ENCODE measurements at places on chromosomes 6 and 20.

GRCh38 chr6:162140251-162140852 lies 587.2 kb downstream of the PRKN start:
- DNase-seq = no peak

GRCh38 chr6:63839485-63839884 lies 203.9 kb downstream of the PHF3 start:
- DNase-seq = no peak

GRCh38 chr6:139647016-139647415 lies 272.6 kb upstream of the CITED2 start:
- DNase-seq = no peak

DNA sequence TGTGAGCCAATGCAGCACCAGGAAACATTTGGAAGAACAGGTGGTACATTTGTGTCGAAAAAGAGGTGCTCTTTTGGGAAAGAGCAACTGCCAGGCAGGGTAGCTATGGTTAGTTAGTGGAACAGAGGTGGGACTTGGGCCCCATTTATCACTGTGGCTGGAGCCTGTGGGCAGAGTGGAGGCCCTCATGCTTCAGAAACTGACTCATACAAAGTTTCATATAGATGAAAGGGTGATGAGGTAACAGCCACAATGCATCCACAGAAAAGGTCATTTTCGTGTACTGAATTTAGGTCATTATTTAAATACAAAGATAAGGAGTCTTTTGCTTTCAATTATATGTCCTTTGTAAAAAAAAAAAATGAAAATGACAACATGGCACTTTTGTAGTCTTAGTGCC lies 76.4 kb upstream of the HS3ST5 start:
- DNase-seq = no peak

- no peak for DNase-seq
Observed at GRCh38 chr20:18154342-18154741, 16.7 kb downstream of the KAT14 start.

- DNase-seq = no peak
Observed at GRCh38 chr6:111503660-111504059, 20.6 kb upstream of the REV3L start.
